Naive thymus-derived CD8-positive, alpha-beta T cell (primary cell): ENCODE measurements at places on chromosomes 3 and 15. TPM values are rescaled to one million over a fixed set of nuclear protein-coding genes. Genes with fewer than 3 reads are reported as not detected.

DNA sequence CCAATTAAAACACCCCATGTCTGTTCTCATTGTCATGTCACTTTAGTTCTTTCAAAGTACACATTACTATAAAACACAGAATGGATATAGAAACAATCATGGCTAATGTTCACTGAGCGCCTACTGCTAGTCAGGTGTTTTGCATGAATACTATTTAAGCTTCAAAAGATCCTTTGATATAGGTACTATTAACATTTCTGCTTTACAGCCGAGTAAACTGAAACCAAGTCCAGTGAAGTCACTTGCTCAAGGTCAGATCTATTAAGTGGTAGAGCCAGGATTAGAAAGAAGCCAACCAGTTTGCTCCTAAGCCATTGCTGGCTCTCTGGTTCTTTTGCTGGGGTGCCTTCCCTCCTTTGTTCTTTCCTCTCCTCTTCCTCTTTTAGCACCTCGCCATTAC, 32.4 kb upstream of the NMNAT3 start:
- DNase-seq = no peak

DNA sequence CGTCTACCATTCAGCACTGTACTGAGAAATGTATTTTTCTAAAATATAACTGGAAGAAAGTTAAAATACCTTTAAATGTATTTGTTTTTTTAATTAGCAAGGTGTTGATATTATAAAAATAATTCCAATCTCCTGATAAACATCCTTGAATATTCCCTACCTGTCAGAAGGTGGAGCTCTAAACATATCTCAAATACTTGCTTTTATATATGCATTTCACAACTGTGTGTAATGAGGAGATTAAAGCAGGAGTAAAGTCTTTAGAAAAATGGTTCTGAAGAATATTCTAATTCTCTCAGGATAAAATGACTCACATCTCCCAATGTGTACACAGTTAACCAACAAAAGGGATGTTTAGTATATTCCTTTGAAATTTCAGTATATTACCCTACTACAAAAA, 422.7 kb downstream of the PLCL2 start:
- DNase-seq = no peak

GRCh38 chr15:25879438-25879837, 16.3 kb upstream of the ATP10A start:
- no peak for DNase-seq

DNA sequence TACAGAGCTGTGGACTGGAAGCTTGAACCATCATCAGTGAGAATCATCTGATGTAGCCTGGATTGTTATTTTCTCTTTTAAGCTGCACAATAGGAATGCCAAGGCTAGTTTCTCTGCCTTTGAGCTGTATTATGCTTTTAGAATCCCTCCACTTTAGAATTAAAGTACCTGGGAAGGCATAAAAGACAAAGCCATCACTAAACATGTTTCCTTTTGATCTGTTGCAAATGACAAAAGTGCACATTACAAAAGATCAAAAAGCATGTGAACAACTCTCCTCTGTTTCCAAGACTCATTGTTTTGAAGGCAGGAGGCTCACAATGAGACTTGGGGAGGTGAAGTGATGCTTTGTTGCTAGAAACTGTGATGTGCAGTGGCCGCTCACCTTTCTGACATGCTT, 51.8 kb downstream of the LARS2 start:
- no peak for DNase-seq

- DNase-seq = no peak
Observed at GRCh38 chr3:171390051-171390941, 69.9 kb downstream of the TNIK start.

- no peak for DNase-seq
Observed at GRCh38 chr15:99902248-99902928, 169.2 kb upstream of the LYSMD4 start.

- no peak for DNase-seq
Observed at GRCh38 chr15:48798319-48798718, 12.6 kb downstream of the CEP152 start.

DNA sequence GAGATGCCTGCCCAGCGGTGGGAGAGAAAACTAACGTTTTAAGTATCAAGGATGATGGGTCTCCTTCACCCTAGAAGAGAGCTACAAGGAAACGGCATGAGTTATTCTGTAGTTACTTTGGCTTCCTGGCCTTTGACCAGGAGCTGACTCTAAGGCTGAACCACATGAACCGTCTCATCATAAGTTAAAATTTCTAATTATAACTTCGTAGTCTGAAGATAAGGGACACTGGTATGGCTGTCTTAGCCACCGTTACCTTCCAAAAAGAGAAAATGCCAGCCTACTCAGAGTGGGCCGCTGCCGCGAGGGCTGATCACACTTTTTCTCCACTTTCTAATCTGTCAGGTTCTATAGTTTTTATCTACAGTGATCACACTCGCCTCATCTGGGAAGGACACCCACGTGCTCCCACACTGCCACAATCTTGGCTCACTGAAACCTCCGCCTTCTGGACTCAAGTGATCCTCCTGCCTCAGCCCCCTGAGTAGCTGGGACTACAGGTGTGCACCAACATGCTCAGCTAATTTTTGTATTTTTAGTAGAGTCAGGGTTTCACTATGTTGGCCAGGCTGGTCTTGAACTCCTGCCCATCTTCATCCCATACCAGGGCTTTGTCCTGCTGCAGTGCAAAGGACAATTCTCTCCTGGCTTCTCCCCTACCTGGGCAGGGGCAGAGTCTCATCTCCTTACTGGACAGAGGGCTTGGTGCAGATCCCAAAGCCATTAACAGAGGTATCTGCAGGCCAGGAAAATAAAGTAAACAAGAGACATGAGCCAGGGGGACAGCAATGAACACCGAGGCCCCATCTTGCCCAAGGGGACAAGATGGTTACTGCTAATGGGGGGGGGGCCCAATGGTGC, 73.4 kb downstream of the RFTN1 start:
- no peak for DNase-seq

- DNase-seq = no peak
Observed at GRCh38 chr3:116153174-116153573, 292.1 kb downstream of the LSAMP start.

DNA sequence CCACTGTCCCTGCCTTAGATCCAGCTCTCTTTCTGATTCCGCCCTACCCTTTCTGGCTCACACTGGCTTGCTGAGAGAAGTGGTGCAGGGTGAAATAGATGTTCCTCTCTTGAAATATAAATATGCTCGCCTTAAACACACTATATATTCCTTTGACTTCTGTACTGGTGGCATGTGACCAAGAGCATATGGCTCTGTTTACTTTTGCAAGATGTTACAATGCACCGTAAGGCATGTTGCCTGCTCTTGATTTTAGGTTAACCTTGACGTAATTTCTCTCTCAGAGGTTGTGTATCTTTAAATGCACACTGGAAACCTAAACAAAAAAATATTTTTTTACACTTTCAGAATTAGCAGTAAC, 749 bp downstream of the RSRC1 start:
- DNase-seq = no peak

GRCh38 chr15:74937272-74937589, 642 bp downstream of the COX5A start:
- no peak for DNase-seq

GRCh38 chr3:174342941-174343501, 516.1 kb upstream of the NAALADL2 start:
- no peak for DNase-seq

GRCh38 chr15:75232252-75232813, 25.8 kb upstream of the GOLGA6C start:
- no peak for DNase-seq

GRCh38 chr3:49519916-49520385, 34.3 kb upstream of the BSN start:
- no peak for DNase-seq

- DNase-seq = no peak
Observed at GRCh38 chr3:9399746-9400145, 2.3 kb downstream of the SETD5 start.

DNA sequence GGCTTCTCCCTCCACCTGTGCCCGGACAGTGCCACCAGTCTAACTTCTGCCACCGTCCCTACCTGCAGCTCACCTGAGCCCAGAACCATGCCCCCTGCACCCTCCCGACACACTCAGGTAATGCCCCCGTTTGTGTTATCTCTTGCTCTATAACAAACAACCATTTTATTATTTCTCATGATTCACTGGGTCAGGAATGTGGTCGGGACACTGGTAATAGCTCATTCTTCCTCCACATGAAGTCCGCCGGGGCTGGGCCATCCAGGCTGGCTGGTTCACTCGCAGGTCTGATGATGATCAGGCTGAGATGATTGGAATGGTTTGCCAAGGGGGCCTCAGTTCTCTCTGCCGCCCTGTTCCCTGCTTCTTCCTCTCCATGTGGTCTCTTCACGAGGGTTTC, 20.3 kb upstream of the NR2E3 start:
- no peak for DNase-seq

DNA sequence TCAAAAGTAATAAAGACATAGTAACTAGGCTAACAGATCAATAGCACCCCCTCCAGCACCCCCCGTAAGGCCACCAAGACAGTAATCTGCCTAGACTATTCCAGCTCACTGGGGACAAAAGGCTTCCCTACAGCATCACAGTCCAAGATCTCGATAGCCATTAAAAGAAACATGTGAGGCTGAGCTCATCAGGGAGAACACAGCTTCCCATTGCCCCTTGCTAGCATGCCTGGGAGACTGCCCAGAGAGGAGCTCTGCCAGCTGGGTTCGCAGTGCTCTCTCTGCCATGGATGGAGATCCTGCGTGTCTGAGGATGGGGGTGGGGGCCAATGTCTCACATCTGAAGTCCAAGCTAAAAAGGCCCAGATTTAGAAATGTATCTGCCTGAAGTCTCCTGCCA, 17.8 kb downstream of the LRIG1 start:
- no peak for DNase-seq

DNA sequence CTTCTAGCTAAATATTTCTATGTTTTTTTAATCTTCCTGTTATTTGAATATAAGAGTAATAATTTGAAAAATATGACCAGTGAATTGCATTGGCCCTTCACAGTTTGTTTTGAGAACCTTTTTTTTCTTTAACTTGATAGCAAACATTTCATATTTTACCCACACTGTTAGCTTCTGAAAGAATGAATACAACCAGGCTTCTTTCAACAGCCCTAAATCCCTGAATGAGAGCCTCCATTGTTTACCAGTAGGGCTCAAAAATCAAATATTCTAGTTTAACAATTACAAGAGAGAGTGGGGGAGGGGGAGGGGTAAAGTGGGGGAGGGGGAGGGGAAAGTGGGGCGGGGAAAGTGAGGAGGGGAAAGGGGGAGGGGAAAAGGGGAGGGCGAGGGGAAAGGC, 14.5 kb upstream of the TOP2B start:
- no peak for DNase-seq

DNA sequence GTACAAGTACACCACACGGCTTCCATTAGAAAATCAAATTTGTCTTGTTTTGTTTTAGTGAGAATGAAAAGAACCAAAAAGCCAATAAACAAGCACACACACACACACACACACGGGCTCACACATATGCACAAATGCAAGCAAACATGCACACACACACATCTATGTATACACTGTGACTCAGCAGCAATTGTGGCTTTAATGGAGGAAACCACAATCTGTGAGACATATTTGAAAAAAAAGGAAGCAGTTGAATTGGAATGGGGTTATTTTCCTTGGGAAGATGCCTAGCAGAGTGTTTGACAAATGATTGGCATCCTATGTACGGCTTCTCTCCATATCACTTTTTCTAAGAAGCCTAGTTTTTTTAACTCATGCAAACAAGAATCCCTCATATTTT, 201.1 kb upstream of the ARRDC4 start:
- DNase-seq = no peak

GRCh38 chr15:99101501-99101900, 3.4 kb upstream of the SYNM start:
- DNase-seq = no peak

GRCh38 chr3:139521144-139521543, 18.4 kb downstream of the RBP1 start:
- no peak for DNase-seq

DNA sequence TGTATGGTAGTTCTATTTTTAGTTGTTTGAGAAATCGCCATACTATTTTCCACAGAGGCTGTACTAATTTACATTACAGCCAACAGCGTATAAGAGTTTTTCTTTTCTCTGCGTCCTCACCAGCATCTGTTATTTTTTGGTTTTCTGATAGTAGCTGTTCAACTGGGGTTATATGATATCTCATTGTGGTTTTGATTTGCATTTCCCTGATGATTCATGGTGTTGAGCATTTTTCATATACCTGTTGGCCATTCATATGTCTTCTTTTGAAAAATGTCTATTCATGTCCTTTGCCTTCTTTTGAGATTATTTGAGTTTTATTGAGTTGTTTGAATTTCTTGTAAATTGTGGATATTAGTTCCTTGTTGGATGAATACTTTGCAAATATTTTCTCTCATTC, 114.6 kb downstream of the LRRK1 start:
- DNase-seq = no peak

GRCh38 chr3:15470261-15470660, 42.9 kb downstream of the EAF1 start:
- no peak for DNase-seq

- no peak for DNase-seq
Observed at GRCh38 chr15:69951898-69952555, 145.7 kb downstream of the TLE3 start.

DNA sequence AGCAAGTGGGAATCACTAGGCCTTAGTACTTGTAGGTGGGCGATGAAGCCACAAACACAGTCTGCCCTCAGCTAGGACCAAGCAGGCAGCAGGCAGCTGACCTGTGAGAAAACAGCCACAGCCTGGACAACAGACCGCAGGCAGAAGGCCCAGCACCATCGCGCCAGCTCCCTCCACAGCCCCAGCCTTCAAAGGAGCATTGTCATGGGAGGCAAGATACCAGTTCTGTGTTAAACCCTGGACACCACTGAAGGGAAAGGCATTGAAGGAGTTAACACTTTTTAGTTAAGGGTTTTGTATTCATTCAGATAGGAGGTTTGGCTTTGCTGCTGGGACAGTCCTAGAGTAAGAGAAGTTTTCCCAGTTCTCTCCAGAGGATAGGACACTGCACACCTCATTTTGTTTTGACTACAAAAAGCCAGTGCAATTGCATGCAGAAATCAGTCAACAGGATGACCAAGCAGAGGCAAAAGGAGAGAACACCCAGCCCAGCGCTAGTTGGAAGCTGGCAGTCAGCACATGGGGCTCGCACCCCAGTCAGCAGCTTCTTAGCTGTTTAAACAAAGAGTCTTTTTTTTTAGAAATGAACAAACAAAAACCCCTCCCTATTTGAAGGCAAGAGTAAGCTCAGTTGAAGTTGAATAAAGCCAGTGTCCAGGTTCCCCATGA, 286.1 kb upstream of the TPM1 start:
- DNase-seq = no peak

DNA sequence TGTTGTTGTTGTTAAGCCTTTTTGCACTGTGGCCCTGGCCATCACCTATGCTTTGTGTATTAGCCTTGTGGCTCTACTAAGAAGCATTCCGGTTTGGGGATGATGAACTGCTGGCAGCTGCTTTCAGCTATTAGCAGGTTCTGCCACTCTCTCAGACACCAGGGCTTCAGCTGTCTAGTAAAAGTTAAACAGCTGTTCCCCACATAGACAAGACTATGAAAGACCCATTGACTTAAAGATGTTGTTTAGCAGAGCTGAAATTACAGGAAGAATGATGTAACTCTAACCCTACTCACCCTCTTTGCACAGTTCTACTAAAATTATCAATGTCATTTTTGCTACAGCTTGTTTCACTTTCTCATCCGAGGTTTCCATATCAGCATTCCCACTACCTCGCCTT, 131.2 kb upstream of the CGNL1 start:
- no peak for DNase-seq

Gene ZNF860
- polyA plus RNA-seq = not detected

Gene HTR3E
- polyA plus RNA-seq = not detected

Gene TLR9
- polyA plus RNA-seq = not detected

Gene CALML4
- polyA plus RNA-seq = 0.65 TPM

Gene HAPLN3
- polyA plus RNA-seq = 19.2 TPM

Gene NMD3
- 40.6 TPM for polyA plus RNA-seq

Gene GABRA5
- not detected for polyA plus RNA-seq

Gene GOLGA6L10
- 0.30 TPM for polyA plus RNA-seq

Gene SLC12A1
- not detected for polyA plus RNA-seq

Gene MITF
- polyA plus RNA-seq = not detected

Gene C3orf22
- not detected for polyA plus RNA-seq
